ENCODE measurements at places on chromosomes 11 and 22. TPM values are rescaled to one million over a fixed set of nuclear protein-coding genes. Genes with fewer than 3 reads are reported as not detected.

GRCh38 chr11:73047773-73048371 is 94.2 kb downstream of the FCHSD2 start:
- no peak for DNase-seq

The PAMR1 gene
- total RNA-seq, result not detected

The GAB4 gene
- not detected for total RNA-seq

GRCh38 chr11:99592266-99592665 is 571.5 kb downstream of the CNTN5 start:
- DNase-seq, result no peak

The PARVA gene
- total RNA-seq, result 14.8 TPM

DNA sequence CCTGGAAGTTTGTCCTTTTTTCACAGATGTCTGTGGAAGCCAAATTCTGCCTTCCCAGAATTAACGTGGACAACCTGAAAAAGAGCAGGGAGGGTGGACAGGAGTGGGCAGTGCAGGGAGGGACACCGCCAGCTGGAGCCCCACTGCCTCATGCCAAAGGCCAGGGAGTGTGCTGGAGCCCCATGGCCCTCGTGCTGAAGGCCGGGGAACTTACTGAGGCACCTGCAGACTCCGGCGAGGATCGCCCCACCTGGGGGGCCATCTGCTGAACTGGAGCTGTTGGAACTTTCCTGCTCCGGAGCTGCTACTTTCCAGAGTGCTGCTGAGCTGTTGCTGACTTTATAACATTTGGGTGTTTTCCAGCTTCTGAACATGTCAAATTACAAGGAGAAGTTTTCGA is 35.2 kb downstream of the MOV10L1 start:
- no peak for DNase-seq

DNA sequence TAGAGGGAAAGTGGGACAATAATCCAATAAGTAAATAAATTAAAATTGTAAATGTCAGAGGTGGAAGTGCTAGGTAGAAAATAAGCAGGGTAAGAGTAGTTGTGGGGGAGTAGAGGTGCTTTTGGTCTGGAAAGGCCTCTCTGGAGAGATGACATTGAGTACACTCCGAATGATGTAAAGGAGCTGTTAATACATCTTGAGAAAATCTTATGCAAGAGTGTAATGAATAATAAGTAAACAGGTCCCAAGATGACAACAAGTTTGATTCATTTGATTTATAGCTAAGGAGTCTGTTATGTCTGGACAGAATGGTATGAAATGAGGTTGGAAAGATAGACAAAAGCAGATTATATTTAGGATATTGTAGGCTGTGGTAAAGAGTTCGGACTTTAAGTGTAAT is 87.5 kb downstream of the TMEM135 start:
- no peak for DNase-seq

DNA sequence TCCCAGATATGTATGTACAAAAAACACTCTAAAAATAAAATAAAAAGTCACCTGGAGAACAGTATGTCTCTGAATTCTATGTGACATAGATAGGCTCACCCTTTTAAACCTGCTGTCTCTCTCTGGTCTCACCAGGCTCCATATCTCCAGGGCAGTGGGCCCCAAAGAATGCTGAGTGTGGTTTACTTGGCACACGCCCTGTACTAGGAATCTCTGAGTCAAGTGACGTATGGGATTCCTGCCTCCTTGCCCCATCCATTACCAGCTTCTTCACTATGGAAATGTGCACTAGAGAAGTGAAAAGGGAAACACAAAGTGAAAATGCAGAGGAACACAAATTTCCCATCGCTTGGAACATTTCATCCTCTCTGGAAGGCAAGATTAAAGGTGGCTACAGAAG is 722.2 kb upstream of the TENM4 start:
- no peak for DNase-seq

DNA sequence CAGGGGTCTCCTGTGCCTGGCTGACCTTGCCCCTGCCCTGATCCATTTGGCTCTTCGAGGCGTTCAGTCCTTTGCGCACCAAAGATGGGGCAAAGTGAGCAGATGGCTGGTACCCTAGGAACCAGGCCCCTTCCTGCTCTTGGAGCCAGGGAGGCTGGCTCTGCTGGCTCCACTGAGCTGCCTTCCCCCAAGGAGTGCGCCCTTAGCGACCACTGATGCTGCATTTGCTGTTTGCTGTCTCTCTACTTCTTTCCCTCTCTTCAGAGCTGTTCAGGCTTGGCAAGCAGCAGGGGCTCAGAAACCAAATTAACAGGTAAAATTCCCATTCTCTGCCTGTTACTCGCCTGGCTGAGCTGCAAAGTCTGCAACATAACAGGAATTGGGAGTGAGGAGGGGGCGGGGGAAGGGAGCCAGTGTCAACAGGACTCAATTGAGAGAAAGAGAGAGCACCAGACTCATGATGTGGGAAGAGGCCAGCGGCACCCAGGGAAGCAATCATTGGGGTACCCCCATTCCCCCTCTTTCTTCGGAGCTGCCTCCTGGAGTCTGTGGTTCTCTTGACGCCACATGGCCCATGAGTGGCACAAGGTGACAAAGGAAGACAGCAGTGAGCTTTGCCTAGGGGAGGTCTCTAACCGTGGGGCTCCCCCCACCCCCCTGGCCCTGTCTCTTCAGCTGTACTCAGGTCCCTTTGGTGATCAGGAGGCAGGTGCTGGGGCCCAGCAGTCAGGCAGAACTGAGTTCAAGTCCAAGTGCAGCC is 102.3 kb downstream of the TP53I11 start:
- DNase-seq, result no peak

Measured in Caki2 (cell line).